ENCODE measurements at places on chromosomes 6 and 20.
A peak's percentile ranks its signal among the peaks of the same experiment; 100 is the strongest.

DNA sequence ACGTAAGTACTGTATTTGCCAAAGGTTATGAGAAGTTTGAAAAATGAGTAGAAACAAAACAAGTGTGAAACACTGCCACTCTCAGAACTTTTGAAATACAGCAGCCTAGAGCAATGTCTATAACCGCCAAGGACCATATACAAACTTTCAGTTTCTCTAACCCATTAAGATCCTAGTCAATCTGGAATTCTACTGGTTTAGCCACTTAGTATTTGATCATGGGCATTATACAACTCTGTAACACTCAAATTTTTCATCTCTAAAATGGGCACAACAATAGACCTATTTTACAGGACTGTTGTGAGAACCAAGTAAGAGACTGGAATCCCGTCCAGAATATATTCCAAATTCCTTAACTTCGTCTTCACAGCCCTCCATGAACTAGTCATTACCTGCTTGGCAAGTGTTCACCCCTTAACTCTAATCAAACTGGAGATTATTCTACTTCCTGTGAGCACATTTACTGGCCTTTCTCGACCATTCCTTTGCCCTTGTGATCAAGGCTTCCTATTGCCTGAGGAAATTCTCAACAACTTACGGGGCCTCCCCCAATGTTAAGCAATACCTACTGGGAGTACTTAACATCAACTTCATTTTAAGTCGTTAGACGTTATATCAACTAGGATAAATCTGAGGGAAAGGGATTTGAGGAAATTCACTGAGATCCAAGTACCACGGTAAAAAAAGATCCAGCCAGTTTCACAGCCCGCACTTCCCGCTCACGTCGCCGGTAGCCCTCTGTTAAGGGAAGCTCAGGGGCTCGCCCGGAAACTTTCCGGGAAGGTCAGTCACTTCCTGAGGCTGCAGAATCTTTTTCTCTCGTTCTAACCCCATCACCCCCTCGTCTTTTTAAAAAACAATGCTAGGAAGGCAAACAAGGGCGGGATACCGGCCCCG lies 1.1 kb downstream of the EIF2S2 start:
- DNase-seq, result peak; percentile 16

- no peak for DNase-seq
Measured at GRCh38 chr20:2219481-2220006, 76.3 kb upstream of the TGM3 start.

DNA sequence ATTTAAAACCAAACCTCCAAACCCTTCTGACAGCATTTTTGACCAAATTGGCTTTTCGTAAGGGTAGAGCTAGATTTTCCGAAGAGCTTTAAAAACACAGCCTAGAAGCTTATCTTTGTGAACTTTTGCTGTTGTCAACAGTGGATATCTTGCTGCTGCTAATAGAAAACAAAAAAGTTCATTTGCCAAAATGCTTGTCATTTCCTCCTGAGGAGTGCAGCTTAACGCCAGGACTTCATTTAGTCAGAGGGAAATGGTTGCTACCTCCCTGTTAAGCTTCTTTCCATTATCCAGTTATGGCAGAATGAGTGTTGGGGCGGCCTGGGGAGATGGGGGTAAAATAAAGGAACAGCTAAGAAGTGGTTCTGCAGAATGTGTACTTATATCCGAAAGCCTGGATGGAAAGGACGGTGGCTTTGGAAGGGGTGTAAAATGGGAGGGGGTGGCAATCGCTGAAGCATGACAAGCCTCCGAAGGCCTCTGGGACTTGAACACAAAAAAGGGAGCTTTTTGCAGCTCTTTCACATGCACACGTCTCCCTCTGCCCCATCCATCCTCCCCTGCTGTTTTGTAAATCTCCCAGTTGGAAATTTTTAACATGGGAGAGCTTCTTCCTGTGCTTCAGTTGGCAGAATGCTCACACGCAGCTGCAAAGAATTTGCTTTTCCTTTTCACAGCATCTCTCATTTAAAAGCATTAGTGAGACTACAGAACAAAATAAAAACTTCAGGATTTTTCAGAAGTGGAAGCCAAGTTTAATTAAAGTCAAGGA lies 22.5 kb downstream of the JARID2 start:
- no peak for DNase-seq

GRCh38 chr6:31423550-31423949 lies 20.2 kb downstream of the MICA start:
- DNase-seq, result no peak

DNA sequence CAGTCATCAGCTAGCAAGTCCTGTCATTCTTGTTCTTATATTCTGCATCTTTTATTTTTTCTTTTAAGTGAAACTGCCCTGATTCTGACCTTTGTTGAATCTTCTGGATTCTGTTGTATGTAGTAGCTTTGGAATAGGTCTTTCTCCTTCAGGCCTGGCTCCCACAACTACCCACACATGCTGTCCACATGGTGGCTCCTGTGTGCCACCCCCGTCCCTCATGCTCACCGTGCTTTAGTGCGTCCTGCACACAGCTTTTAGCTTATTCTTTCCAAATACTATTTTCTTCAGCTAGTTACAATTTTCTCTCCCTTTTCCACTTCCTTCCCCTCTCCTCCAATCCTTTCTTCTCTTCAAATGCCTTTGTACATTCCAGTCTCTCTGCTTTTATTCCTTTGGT lies 61.8 kb downstream of the CTNNBL1 start:
- DNase-seq, result no peak

DNA sequence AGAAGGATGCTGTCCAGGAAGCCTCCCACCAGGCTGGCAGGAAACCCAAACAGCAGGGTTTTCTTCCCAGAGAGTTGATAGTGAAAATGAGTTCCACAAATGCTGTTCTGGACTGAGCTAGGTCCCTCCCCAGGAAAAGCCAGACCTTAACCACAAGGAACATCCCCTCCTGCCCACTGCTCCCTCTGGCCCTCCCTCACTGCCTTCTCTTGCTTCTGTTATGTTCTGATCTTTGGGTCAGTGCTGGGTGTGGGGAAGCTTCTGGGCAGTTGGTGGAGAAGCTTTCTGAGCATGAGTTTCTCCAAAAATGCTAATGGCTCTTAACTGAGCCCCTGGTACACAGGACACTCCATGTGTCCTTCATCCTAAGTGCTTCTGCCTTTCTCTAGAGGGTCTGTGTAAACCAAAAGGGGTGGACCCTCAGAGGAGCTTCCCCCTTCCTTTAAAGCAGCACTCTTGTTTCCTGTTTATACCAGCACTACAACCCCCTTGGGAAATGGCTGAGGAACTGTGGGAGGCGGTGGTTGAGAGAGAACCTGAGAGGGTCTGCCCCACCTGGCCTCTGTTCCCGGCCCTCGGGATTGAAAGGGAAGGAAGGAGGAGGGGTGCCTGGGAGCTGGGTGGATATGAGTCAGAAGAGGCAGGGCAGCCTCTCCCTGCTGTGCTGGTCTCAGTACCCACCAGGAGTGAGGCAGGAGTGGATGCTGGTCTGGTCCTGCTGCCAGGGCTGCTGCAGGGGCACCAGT lies 42.0 kb downstream of the CDS2 start:
- no peak for DNase-seq

DNA sequence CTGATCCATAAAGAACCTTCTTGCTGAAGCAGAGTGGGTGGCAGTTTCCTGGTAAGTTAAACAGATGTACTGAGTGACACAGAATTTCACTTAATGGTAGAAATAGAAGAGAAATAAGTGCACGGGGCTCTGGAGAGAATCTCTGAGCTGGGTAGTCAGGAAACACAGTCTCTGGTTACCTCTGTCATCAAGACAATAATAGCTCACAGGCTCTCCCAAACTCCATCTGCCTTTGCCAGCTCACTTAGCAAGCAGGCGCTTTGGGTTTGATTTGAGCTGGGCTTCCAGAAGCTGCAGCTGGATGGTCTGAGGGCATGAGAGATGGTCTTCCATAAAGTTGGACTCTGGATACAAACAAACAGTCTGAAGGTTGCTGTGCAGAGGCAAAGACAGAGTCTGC lies 39.6 kb upstream of the PRSS35 start:
- no peak for DNase-seq

GRCh38 chr6:136964398-136964797 lies 42.3 kb downstream of the SLC35D3 start:
- no peak for DNase-seq

DNA sequence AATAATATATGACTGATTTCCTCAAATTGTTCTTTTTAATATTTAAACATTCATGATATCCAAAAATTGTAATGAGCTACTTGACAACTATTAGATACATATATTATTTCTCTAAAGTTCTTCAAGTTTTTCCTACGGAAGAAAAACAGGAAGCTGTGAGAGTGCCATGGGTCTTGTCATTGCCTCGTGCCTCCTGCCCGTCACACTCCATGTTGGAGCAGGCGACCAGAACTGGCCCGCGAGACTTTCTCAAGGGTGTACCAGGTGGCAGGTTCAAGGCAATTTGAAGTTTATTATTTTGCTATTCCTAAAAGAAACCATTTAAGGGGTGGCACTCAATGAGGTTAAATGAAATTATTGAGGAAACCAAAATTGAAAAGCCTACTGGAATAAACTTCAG lies 337.2 kb downstream of the HACE1 start:
- DNase-seq, result no peak

GRCh38 chr6:39610221-39610620 lies 115.0 kb downstream of the KIF6 start:
- DNase-seq, result no peak

GRCh38 chr20:7980332-7981046 lies 39.1 kb downstream of the TMX4 start:
- peak; percentile 17 for DNase-seq

DNA sequence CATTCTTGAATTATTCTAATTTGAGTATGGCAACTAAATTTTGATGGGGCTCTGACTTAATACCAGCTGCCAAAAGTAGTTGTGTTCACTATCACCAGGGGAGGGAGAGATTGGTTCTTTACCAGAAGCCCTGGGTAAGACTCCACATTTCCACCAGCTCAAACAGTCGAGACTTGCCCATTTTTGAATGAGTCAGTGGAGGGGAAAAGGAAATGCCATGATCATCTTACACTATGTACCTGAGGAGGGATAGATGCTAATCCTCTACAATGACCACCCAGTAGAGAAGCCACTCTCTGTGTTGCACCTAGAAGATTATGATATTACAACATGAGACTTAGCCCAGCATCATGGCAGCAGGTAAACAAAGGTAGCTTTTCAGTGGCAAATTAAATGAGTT lies 77.0 kb upstream of the SGK1 start:
- no peak for DNase-seq

DNA sequence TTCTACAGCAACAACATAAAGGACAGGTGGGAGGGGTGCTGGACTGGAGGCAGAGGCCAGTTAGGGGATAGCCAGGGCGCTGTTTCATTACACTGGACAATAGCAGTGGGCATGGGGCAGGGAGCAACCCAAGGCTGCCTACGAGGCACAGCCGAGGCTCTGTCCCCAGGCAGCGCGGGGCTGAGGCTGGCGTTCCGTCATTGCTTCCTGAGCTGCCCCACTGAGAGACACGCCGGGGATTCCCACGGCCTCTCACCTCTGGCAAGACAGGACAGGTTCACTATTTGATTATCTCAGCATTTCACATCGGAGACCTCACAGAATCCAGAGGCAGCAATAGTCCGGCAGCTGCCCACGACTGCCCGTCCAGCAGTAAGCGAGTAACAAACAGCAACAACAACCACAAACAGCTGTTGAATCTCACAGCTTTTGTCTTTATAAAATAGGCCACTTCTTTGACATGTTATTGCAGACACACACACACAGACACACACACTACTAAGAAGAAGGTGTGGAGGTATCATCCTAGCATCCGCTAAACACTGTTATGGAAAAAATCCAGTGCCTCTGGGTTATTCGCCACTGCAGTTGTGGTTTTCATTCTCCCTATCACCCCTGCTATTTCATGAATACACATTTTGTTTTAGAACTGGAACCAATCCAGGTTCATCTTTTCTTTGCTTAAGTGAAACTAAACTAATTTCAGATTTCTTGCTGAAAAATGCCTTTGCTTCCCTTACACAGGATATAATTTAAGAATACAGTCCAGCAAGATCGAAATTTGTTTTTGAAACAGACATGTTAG lies 19.5 kb downstream of the KIF25 start:
- no peak for DNase-seq

GRCh38 chr20:14878676-14879019 lies 541.2 kb upstream of the FLRT3 start:
- DNase-seq, result no peak

DNA sequence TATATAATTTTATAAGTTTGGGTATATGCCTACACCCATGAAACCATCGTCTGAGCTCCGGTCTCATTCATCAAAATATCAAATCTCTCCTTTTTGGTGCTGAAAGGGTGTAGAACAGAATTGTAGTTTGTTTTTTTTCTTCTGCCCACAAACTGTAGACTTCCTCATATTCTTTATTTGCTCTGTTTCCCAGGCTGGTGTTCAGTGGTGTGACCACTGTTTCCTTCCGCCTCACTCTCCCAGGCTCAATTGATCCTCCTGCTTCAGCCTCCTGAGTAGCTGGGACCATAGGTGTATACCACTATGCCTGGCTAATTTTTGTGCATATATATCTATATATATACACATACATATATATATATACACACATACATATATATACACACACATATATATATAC lies 139.6 kb upstream of the HCRTR2 start:
- no peak for DNase-seq

GRCh38 chr6:112606656-112607435 lies 259.7 kb downstream of the RFPL4B start:
- DNase-seq, result no peak

GRCh38 chr20:47244451-47244850 lies 112.0 kb downstream of the ZMYND8 start:
- DNase-seq, result no peak

GRCh38 chr6:87905101-87905641 lies 142.5 kb upstream of the SPACA1 start:
- no peak for DNase-seq

- no peak for DNase-seq
Measured at GRCh38 chr6:157536223-157536545, 155.2 kb downstream of the ZDHHC14 start.

- no peak for DNase-seq
Measured at GRCh38 chr6:169108753-169109152, 144.9 kb downstream of the THBS2 start.

DNA sequence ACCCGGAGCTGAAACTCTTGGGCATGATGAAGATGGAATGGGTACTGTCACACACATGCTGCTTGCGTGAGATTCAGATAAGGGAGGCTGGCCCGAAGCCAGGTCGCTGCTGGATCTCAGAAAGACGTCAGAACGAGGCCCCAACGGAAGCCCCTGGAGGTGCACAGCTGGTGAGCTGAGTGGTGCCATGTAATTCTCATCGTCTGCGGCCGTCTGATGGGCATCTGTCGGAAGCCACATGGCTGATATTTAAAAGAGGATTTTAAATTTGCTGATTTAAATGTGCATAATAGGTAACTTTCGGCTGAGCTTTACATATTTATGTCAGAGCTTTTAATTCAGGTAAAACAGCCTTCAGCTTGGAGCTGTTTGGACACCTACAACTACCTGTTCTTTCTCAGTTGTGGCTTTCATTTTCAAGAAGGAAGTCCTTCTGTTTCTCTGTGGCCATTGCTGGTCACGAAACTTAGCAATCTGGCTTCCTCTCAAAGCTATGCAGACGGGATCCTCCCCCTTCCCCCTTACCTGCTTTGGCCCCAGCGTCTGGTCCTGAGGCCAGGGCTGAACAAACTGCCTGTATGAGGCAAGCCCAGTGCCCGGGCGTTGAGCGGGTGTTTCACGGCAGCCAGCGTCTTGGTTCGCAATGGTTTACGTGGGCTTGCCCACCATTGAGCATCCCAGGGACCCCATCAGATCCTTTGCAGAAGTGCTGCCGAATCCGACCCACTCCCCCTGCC lies 9.2 kb downstream of the SLCO4A1 start:
- DNase-seq, result peak; percentile 73

- no peak for DNase-seq
Measured at GRCh38 chr6:107305391-107305790, 154.0 kb downstream of the PDSS2 start.

Data from activated CD4-positive, alpha-beta T cell treated with anti-CD3 and anti-CD28 coated beads, Interleukin-2, amount 50 U/mL, for 48 hours (primary cell).